Stimulated activated CD4-positive, alpha-beta T cell treated with anti-CD3 and anti-CD28 coated beads, Interleukin-15, amount 100 ng/mL, for 1 hour (primary cell): ENCODE measurements at places on chromosomes 6 and 20.

DNA sequence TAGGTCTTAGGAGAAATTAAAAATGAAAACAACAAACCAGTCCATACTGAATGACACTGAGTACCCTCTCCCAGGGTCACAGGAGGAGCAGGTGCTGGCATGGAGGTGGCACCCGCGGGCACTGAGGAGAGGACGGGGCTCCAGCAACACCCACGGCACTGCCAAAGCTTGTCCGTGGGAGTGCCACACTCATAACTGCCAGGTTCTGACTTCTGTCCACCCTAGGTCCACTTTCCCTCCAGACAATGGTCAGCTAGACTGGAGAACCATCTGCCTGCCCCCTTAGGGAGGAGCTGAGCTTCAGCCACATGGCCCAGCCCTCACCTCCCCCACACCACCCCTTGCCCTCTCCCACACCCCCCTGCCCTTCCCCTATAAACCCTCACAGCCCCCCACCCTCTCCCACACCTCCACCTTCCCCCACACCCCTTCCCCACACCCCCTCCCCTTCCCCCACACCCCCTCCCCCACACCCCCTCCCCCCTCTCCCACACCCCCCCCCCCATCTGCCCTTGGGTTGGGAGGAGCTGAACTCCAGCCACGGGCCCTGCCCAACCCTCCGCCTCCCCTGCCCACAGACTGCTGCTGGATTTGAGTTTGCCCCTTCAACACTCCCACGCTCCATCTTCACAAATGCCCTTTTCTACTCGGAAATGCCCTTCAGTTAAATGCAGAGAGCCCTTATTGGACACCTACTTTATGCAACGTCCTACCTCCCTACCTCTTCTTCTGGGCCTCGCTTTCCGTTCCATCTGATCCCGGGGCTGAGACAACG lies 129.6 kb downstream of the TAF4 start:
- no peak for DNase-seq

GRCh38 chr20:18048176-18048575 lies 9.5 kb downstream of the OVOL2 start:
- DNase-seq, result no peak

DNA sequence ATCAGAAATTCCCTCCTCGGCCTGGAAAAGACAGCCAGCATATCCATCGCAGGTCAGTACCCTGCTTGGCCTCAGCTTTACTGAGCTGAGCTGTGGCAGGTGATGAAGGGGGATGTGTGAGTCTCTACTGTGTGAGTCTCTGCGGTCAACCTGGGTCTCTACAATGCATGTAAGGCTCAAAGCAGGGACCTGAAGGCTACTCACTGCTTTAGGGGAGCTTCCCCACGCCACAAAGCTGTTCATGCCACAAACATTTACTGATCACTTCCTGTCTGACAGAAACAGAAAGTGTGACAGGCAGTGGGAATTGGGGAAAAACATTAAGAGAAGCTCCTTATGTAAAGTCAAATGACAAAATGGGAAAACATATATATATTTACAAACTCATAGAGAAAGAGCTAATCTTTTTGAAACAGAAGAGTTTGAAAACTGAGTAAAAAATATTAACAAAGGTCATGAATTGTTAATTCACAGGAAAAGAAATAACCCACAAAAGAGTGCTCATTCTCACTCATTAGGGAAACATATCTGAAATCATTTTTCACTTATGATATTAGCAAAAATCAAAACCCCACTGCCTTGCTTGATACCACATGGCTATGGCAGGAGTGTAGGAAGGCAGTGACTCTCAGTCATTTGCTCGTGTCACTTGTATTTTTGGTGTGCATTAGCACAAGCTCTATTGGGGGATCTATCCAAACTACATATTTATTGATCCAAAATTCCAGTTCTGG lies 5.8 kb downstream of the BTN3A3 start:
- DNase-seq, result no peak

- DNase-seq, result peak; percentile 52
Measured at GRCh38 chr20:4813863-4814695, 92.4 kb downstream of the PRND start.

DNA sequence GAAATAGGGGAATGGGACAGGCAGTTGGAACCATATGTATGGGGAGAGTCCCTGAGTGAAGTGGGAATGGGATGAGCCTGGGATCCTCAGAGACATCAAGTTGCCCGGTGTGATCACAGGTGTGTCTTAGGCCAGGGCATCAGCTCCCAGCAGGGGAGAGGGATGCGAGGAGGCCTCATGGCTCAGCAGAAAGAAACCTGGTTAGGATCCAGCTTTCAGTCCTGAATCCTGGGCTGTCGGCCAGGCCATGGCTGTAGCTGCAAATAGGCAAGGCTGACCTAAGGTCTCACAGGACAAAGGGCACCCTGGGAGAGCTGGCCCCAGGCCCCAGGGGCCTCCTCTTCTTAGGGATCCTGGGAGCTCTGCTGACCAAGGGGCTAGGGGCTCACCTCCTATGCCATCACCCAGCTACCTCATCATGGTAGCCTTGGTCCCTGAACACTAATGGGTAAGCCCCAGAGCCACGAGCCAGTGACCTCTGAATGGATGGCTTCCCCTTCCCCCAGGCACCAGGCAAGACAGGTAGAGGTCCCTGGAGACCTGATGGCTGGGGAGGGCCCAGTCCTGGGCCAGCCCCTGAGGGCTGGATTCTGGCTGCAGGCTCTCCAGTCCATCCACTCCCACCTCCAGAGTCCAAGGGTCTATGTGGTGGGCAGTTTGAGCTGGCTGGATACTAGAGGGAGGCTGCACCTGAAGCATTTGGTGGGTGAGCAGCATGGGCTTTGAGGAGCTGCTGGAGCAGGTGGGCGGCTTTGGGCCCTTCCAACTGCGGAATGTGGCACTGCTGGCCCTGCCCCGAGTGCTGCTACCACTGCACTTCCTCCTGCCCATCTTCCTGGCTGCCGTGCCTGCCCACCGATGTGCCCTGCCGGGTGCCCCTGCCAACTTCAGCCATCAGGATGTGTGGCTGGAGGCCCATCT lies at the start of gene SLC22A7:
Gene SLC22A7 (plus strand): TSS at position 617 of the 921 bp plus-strand sequence. CDS start 99 bp downstream, at position 716.
- no peak for DNase-seq

- no peak for DNase-seq
Measured at GRCh38 chr6:75842191-75842590, 93.2 kb downstream of the MYO6 start.

DNA sequence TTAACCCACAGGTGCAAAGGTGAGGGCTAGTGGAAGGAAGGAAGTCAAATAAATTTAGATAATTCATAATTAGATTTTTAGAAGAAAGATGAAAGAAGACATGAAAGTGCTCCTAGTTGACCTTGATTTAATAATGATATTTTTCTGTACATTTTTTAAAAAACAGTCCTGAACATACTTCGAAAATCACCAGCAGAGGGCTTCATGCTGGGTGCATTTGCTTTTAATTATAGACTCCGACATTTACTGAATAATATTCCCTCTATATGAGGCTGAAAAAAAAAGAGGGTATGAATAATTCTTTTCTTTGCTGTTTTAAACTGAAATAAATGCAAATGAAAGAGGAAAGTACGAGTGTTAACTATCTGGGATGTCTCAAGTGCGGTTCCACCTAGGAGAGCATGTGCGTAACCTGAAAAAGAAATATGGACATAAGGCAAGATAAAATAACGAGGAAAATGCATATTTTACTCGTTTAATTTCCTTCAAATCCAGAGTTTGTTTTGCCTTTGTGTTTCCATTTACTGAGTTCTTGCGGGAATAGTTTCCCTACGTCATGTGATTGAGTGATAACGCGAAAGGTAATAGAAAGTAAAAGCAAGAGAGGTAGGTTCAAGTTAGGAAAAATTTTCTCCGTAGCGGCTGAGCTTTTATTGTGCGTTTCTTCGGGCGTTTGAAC lies 3.1 kb upstream of the TFAP2B start:
- no peak for DNase-seq

DNA sequence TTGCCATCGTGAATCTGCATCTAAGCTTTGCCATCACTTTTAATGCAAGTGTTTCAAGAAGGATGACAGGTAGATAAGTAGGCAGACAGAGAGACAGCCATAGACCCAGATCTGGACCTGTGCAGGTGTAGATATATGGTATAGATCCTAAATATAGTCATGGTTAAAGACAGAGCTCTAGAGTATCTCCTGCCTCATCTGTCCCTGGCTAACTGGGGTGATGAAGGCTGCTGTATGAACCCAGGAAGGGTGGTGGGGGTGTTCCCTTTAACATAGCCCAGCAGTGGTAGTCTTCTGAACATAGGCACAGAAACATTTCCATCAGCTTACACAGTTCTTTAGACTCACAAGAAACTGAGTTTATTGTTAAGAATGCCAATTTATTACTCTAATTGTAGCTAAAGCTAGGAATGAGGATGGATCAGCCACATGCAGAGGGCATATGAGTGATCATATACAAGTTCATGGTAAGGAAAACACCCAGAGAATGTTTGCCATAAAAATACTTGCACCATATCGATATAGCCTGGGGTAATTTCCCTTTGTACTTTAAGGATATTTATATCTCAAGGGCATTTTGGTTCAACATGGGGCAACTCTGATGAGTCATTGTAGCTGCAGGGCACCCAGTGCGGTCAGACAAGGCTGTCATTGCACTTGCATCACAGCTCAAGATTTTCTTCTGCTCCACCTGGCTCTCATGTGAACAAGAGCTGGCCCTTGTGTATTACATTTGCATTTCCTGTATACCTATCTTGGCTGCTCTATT lies 587.2 kb downstream of the EPM2A start:
- DNase-seq, result no peak

DNA sequence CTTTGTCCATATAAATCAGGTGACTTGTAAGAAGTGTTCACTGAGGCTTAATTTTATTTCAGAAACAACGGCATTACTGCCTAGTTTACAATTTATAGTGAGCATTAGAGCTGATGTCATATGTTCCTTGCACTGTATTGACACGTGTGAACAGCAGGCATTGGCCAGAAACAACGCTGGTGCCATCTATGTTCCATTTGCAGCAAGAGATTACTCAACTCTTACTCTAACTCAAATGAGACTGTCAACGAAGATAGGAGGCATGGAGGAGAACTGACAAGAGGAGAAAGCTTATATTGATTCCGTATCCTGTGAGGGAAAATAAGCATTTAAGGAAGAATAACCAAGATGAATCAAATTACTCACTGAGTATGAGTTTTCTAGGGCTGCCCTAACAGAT lies 48.4 kb downstream of the MTFR2 start:
- no peak for DNase-seq

DNA sequence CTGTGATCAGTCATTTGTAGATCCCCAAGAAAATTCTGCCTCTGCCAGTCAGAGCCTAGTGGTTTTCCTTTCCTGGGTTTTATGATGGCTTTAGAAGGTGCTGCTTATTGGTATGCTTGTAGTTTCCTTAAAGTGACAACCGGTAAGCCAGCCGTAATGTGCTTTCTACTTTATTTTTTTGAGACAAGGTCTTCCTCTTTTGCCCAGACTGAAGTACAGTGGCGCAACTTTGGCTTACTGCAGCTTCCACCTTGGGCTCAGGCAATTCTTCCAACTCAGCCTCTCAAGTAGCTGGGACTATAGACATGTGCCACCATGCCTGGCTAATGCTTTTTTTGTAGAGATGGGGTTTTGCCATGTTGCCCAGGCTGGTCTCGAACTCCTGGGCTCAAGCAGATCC lies 23.5 kb downstream of the MCM8 start:
- no peak for DNase-seq

DNA sequence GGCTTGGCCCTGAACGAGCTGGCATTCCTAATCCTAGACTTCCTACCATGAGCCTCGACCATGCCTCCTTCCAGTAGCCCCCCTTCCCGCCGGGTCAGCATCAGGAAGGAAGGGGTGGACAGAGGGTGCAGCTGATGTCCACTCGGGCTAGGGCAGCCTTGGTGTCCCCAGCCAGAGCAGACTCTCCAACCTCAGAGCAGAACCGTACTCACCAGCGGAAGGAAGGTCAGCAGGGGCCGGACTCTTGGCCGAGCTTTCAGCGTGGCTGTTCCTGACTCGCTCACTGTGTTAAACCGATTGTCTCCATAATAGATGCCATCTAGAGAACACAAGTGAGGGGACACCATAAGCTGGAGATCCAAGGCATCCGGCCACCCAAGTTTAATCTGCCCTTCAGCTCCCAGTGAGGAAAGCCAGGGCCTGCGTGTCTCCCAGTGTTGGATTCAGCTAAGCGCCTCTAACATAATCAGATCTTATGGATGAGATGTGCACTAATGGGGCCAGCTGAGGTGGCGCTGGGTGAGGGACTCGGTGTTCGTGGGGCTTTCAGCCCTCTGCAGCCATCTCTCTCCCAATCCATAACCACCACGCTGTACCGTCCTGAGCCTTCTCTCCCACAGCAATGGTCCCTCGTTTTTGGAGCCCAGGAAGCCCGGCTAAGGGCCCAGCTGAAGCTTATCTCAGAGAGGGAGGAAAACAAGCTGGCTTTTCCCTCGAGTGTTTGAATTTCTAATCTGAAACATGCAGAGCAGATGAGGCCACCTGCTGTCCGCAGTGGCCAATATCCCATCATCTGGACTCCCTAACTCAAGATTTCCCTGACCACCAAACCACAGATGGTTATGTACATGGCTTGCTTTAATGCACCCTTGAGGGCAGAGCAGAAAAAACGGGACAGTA lies 13.7 kb downstream of the C6orf132 start:
- DNase-seq, result no peak

- DNase-seq, result no peak
Measured at GRCh38 chr6:30152016-30152673, 8.9 kb downstream of the TRIM10 start.

GRCh38 chr6:36244641-36245280 lies 25.1 kb upstream of the PNPLA1 start:
- DNase-seq, result no peak

GRCh38 chr6:42025066-42025844 lies 25.1 kb upstream of the TAF8 start:
- DNase-seq, result no peak

GRCh38 chr6:5752391-5752680 lies 254.4 kb downstream of the NRN1 start:
- no peak for DNase-seq

DNA sequence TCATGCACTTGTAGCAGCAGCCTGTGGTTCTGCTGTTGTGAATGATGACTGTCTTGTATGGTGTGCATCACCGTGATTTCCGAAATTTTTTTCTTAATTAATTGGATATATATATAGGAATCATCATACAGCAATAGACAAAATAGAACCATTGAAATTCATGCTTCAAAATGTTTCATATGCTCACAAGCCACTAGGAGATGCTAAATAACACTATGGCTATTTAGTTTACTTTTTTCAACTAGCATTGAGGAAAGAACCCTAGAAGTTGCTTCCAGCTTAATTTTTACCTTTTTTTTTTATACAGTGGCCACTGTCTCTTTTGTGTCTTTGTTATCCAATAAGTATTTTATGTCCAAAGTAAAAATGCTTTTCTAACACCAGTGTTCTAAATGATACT lies 485.4 kb downstream of the CDKAL1 start:
- no peak for DNase-seq

GRCh38 chr6:168554472-168554871 lies 113.5 kb downstream of the SMOC2 start:
- DNase-seq, result no peak
